A172 (cell line): ENCODE measurements at places on chromosomes 16 and 17. TPM values are rescaled to one million over a fixed set of nuclear protein-coding genes. Genes with fewer than 3 reads are reported as not detected.

DNA sequence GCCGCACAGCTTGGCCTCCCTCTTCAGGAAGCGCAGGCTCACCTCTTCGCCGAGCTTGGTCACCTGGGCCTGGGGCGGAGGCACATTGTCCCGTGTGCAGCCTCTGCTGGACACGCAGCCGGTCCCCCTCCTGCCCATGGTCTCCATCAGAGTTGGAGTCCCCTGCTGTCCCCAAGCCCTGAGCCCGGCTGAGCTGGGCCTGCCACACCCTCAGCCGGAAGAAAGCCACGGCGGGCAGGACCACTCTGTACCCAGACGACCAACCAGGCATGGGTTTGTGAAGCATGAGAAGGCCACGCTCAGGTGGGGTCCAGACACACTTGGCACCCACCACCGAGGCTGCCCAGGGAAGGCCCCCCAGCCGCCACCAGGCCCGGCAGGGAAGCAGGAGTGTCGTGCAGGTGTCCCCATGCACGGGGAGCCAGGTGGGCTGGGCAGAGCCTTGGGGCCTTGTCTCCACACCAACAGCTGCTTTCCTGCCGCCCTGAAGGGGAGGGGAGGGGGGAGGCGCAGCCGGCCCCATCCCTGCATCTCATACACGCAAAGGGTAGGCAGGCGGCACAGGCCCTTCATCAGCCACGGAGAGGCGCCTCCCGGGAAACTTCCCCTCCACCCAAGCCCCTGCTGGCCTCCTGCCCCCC, 5.2 kb downstream of the CCDC154 start:
- DNase-seq = no peak

DNA sequence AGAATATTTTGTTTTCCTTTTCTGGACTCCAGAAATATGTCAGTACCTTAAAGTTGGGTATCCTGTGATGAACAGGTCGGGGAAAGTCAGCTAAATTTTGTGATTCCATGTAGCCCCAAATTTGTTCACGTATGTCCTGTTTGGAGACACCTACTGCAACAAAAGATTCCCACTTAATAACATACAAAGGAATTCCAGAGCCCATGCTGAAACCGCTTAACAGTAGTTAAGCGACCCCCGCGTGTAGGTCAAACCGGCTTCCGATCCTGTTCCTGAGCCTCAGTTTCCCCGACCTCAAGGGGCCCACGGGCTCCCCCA, 477 bp downstream of the MTHFSD start:
- DNase-seq = no peak

C1QTNF1 gene
- total RNA-seq = 6.5 and 11.8 TPM in 2 replicates

SOX8 gene
- 0.07 and 0.14 TPM in 2 replicates for total RNA-seq

DRC3 gene
- 1.1 and 1.7 TPM in 2 replicates for total RNA-seq

- DNase-seq = no peak
Observed at GRCh38 chr16:85733839-85734170, 17.1 kb downstream of the C16orf74 start.
